ENCODE measurements at places on chromosomes 5 and 9.

- DNase-seq = no peak
These were observed 48.1 kb downstream of the IQGAP2 start for GRCh38 chr5:76451031-76451701.

- no peak for DNase-seq
These were observed 136.4 kb downstream of the PIP5K1B start for GRCh38 chr9:68841276-68842052.

DNA sequence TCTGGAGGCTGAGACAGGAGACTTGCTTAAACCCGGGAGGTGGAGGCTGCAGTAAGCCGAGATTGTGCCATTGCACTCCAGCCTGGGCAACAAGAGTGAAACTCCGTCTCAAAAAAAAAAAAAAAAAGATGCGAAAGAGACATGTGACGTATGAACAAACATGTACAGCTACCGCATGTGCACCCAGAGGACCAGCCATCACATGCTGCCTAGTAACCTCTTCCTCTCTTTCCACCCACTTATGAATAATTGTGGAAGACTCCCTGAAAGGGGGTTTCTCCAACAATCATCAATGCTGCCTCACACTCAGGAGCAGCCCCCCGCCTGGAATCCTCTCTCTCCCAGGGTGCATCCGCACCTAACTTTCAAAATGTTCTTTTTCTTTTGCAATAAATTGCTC lies 2.2 kb downstream of the SARDH start:
- DNase-seq = no peak

GRCh38 chr5:94847019-94847418 lies 228.6 kb downstream of the SLF1 start:
- DNase-seq = no peak

- peak; percentile 6 for DNase-seq
These were observed 21.5 kb downstream of the PLPP7 start for GRCh38 chr9:131310833-131311554.

DNA sequence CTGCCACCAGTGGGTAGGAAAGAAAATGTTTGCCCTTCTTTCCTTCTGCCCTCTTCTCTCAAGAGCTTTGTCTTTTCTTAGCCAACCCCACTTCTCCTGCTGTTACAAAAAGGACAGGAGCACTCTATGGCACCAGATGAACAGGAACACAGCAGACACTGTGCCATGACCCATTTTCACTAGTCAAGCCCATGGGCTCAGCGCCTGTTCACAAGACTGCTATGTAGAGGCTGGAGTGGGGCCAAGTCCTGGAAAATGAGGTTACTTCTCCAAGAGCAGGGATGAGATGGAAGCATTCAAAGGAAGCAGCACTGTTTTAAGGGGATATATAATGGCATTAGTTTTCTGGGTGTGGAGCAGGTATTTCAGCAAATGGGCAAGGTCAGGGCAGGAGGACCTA lies 46.8 kb upstream of the GRAMD2B start:
- DNase-seq = no peak

- no peak for DNase-seq
These were observed 14.1 kb downstream of the ASPN start for GRCh38 chr9:92468206-92468605.

GRCh38 chr5:32153723-32154122 lies 20.4 kb downstream of the GOLPH3 start:
- no peak for DNase-seq

- DNase-seq = no peak
These were observed 5.7 kb downstream of the SDHA start for GRCh38 chr5:223791-224190.

DNA sequence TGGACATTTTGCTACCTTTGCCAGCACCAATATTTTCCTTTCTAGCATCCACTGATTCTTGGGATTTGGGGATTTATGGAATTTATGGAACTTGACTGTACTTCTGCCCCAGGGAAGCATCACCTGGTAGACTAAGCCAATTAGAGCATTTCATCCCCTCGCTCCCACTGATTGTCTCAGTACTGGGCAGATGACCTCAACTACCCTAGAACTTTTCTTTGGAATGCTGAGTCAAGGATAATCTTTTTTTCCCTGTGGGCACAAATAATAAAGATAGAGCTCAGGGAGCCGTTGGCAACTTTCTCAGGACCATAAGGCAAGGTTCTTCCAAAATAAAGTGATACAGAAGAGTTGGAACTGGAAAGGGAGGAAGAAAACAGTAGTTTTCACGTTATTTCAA lies 438.4 kb downstream of the PLK2 start:
- DNase-seq = no peak

DNA sequence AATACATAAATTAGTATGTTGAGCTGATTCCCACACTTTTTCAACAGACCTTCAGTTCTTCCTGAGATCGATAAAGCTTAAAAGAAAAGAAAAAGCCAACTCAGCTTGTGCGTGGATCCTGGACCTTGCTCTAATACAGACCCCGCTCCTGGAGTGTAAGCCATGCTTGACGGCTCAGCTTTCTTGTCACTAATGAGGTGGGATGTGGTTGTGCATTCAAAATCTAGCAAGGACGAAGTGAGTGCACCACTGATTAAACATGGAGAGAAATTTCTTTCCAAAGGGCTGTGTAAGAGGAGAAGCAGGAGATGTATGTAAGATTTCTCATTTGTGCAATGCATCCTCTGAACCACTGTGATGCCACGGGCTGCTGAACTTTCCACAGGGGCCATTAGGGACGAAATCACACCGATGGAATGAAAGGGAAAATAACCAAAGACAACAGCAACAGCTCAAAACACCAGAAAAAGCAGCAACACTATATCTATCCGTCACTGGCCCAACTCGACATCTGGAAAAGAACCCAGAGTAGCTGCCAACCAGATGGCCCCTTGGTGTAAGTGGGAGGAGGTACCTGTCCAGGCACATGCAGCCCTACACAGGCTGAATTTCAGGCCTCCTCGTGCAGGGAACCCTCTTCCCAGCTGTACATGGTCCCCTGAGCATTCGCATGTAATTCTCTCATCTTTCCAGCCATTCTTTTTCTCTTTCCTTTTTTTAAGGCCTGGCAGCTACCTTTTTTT lies 178.9 kb downstream of the SREK1 start:
- DNase-seq = no peak

GRCh38 chr9:18268381-18268780 lies 205.6 kb upstream of the ADAMTSL1 start:
- DNase-seq = no peak

GRCh38 chr9:86966852-86967511 lies 19.7 kb upstream of the GAS1 start:
- DNase-seq = no peak

- no peak for DNase-seq
These were observed 273.1 kb downstream of the ATPSCKMT start for GRCh38 chr5:9976621-9977020.

DNA sequence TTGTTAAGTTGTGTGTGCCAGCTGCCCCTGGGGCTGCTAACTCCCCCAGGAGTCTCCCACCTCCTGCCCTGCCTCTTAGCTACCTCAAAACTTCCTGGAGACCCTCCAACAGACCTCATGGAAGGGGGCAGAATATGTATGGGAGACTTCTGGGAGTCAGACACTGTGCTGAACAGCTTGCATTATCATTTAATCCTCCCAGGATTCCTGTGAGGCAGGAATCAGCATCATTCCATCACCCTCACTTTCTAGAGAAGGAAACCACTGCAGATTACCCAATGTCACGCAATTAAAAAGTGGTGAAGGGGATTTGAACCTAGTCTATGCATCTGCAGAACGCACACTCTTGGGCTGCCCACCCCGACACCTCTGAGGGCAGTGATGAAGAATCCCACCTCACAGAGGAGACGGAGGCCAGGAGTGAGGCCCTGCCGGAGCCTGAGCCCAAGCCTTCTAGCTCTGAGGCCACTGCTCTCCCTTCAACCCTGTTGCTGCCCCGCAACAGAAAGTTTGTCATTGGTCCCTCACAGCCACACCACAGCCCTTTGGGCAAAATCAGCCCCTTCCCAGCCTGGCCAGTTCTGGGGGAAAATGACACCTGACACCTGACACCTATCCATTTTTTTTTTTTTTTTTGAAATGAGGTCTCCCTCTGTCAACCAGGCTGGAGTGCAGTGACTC lies 30.3 kb upstream of the IL17B start:
- DNase-seq = no peak

GRCh38 chr5:16922430-16922829 lies 13.7 kb downstream of the MYO10 start:
- no peak for DNase-seq

DNA sequence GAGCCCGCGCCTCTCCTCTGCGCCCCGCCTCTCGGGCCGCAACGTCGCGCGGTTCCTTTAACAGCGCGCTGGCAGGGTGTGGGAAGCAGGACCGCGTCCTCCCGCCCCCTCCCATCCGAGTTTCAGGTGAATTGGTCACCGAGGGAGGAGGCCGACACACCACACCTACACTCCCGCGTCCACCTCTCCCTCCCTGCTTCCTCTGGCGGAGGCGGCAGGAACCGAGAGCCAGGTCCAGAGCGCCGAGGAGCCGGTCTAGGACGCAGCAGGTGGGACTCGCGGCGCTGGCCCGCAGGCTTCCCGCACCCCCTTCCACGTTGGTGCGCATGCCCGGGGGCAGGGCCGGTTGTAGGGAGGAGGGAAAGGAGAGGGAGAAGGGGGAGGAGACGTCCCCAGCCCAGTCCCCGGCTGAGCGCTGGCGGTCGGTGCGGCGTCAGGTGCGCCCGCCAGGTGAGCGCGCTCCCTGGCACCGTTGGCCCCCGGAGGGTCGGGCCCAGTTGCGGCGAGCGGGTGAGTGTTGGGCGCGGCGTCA lies at the start of gene OCLN:
TSS of gene OCLN (plus strand) at position 400 of the 532 bp plus-strand sequence. CDS start 11,455 bp downstream, outside the sequence.
- DNase-seq = no peak

- DNase-seq = no peak
These were observed 42.4 kb downstream of the NTRK2 start for GRCh38 chr9:84711936-84712335.

- no peak for DNase-seq
These were observed 96.9 kb downstream of the MED27 start for GRCh38 chr9:131982671-131983239.

- DNase-seq = no peak
These were observed 58.3 kb downstream of the INSYN2B start for GRCh38 chr5:169921949-169922348.

DNA sequence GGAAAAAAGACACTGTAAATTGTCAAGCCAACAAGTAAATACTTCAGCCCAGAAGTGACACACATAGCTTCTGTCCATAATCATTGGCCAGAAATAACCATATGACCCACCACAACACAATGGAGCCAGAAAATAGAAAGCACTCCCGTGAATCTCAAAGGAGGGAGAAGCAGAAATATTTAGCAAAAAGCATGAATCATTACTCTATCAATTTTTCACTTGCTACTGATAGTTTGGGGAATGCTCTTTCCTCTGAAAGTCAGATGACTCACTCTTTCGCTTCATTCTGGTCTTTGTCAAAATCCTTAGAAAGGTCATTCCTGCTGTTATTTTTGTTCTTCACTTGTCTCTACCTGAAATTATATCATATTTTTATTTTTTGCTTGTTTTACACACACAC lies 312.6 kb downstream of the TMEM232 start:
- no peak for DNase-seq

GRCh38 chr5:84790406-84790805 lies 405.7 kb upstream of the EDIL3 start:
- DNase-seq = no peak

GRCh38 chr5:97836816-97837215 lies 653.8 kb upstream of the RIOK2 start:
- DNase-seq = no peak

- DNase-seq = no peak
These were observed 20.6 kb downstream of the GGTA1 start for GRCh38 chr9:121478816-121479676.

- no peak for DNase-seq
These were observed 50.9 kb downstream of the BRINP1 start for GRCh38 chr9:119318371-119318770.

DNA sequence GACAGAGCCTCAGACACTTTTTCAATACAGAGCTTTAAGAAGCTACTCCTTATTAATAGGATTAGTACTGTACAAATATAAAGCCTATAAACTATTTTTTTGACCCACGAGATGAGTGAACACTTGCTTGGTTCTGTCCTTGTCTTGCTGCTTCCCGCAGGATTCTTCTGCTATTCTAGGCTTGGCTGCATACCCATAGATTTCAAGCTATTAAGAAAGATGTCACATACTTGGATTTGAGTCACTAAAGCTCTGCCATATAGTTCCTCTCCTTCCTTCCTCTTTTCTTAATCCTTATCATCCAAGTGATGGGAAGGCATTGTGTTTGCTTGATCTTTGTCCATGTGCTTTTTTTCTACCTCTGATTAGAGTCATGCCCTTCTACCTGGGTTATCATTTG lies 361.2 kb upstream of the TRPC7 start:
- DNase-seq = no peak

- no peak for DNase-seq
These were observed 599 bp downstream of the NMRK1 start for GRCh38 chr9:75087289-75087823.

- no peak for DNase-seq
These were observed 181.4 kb downstream of the GDNF start for GRCh38 chr5:37658440-37658839.

DNA sequence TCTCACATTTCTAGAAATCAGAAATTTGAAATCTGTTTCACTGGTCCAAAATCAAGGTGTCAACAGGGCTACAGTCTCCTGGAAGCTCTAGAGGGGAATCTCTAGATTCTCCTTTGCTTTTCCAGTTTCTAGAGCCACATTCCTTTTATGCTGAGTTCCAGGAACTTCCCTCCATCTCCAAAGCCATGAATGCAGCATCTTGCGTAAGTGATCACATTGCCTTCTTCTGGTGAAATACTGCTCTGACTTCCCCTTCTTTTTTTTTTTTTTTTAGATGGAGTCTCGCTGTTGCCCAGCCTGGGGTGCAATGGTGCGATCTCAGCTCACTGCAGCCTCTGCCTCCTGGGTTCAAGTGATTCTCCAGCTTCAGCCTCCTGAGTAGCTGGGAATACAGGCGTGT lies 23.8 kb downstream of the GDA start:
- no peak for DNase-seq

DNA sequence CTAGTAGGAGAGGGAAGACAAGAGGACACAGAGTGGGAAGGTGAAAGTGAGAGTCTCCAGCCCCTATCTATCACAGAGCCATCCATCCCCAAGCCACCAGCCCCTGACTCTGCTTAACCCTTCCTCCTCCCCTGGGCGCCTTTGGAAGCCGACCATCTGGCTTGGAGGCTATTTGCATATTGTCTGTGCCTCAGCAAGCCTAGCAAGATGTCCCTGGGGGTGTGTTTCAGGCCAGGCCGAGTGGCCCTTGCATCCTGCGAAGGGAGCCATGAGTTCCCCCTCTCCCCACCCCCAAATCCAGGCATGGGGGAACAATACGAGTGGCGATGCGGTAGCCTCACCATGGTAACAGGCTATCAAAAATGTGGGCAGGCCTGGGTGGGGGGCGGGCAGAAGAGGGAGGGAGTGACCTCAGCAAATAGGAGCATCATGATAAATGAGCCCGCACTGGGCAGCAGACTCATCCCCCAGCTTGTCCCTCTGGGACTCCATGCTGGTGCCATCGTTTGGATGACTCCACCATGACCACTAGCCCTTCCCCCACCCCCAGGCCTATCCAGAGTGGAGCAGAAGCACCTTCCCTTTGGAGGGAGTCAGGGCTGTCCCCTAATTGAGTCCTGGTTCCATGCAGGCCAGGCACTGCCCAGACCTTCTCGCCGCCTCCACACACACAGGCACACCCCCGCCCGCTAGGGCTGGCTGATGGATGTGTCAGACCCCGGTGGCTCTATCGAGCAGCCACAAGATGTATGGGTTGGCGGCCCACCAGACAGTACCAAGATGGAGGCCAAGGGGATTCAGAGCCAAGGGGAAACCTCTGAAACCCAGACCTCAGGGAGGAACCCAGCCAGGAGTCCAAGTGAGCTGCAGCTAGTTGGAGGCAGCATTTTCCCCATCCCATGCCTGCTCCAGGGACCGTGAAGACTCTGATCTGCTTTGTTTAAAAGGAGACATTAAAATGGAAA lies 14.6 kb downstream of the URM1 start:
- DNase-seq = no peak

Data from stimulated activated CD8-positive, alpha-beta memory T cell treated with anti-CD3 and anti-CD28 coated beads, Interleukin-2, amount 100 ng/mL, for 1 hour (primary cell).